Stimulated activated CD8-positive, alpha-beta memory T cell treated with anti-CD3 and anti-CD28 coated beads, Interleukin-4, amount 100 ng/mL, for 1 hour (primary cell): ENCODE measurements at places on chromosomes 11 and 22.

DNA sequence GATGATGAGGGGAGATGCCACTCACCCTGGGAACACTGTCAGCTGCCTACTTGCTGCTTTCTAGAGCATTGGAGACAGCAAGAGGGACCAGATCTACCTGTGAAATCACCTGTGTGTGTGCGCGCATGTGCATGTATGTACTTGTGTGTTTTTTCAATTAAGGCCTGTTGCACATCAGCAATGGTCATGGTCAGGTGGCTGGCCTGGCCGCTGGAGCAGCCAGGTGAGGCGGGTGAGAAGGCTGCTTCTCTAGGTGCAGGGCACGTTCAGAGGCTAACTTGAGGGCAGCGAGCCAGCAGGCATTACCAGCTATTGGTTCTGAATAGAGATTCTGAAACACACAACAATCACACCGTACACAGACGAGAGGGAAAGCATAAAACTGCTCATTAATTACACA is 65.1 kb downstream of the PARVG start:
- DNase-seq = no peak

DNA sequence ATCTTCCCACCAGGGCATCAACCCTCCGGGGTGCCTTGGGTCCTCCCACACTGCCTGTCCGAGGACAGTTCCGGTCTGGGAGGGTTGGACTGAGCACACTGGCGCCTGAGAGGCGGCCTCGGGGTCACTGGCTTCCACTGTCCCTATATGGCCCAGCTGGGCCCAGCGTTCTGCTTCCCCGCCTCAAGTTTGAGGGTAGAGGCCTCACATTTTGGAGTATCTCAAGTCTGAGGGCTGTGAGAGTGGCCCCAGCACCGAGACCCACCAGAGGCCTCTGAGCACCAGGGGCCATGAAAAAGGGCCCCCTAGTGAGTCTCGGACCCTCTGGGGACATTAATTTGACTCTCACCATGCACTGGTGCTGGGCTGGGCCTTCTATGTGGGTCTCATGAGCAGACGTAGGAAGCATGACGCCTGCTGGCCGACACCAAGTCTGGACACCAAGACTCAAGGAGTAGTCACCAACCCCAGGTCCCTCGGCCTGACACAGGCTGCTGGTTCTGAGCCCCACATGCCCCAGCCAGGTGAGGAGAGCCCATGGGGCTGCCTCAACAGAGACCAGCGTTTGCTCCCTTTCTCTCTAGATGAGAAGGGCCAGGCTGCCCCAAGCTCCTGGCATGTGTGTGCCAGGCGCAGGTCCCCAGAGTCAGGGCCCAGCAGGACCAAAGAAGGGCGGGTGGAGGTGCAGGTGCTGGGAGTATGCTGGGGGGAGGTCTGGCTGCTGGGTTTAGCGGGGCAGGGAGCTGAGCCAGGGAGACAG is 27.5 kb downstream of the ARVCF start:
- DNase-seq = no peak

- DNase-seq = no peak
Measured at GRCh38 chr11:57761301-57762234, at the start of gene CTNND1. CTNND1 (plus strand) TSS chr11:57761802; CDS start chr11:57791479, 29,677 bp downstream.

GRCh38 chr11:44835296-44835695 is 108.5 kb downstream of the TSPAN18 start:
- no peak for DNase-seq

- no peak for DNase-seq
Measured at GRCh38 chr11:69215784-69216415, 60.2 kb downstream of the SMIM38 start.

- no peak for DNase-seq
Measured at GRCh38 chr22:40529821-40530220, 106.7 kb downstream of the MRTFA start.

DNA sequence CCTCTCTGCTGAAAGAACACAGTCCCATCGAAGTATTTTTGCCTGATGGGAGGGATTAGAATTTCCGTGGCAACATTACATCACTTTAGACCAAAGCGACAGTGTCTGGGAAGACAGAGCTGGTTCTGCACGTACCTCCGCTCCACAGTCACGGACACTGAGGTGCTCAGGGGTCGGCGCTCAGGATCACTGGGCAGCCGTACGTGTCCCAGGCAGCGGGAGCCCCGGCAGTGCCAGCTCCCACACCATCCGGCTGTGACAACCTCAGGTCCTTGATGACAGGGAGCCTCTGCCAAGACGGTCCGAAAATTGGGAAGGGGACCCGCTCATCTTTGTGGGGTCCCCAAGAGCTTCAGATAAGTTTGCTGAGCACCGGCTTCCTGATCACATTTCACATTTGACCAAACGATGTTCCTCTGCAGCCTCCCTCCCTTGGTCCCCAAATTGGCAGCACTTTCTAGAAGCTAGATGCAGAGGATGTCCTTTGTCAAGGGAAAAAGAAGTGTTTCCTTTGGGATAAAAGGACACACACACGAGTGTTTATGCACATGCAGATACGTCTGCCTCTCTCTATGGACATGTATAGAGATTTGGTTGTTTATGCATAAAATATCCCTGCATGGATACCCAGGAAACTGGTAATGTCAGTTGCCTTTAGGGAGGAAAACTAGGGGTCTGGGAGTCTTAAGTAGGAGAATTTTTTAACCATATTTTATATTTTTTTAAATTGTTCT is 61.6 kb upstream of the LINC01488 start:
- no peak for DNase-seq
